ENCODE measurements at places on chromosomes 7 and 10.

DNA sequence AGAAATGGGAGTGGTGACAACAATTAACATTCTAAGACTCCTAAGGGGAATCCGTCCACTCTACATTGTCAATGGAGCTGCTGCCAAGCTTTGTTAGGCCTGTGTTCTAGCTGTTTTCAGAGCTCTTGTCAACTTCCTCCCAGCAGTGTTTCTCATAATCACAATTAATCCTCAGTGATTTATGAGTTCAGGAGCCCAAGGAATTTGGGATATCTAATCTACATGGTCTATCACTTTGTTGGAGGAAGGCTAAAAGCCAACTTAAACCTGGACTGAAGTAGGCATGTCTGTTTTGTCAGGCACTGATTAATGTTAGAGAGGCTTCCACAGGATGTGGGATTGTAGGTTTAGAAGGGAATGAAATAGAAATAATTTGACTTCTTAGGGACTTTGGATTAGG lies 10.2 kb upstream of the OR2F2 start:
- no peak for DNase-seq

GRCh38 chr7:43439631-43440401 lies 143.1 kb upstream of the STK17A start:
- peak; percentile 70 for DNase-seq

GRCh38 chr10:75202321-75203045 lies 8.1 kb upstream of the VDAC2 start:
- no peak for DNase-seq

- DNase-seq = no peak
These were observed 620 bp upstream of the IMPDH1 start for GRCh38 chr7:128410451-128410753.

DNA sequence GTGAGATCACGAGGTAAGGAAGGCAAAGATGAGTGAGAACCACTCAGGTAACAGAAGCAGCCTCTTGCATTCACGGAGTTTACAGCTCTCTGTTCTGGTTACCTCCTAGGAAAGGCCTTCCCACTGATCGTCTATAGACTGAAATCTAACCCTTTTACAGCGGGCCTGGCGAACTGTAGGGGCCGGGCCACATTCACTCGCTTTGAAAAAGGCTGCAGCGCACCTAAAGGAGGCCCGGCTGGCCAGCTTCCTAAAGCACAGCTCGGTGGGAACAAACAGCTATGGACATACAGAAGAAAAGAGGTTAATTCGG lies 565 bp downstream of the ATP5MK start:
- DNase-seq = no peak

GRCh38 chr10:52740913-52741675 lies 31.5 kb downstream of the MBL2 start:
- peak; percentile 67 for DNase-seq

DNA sequence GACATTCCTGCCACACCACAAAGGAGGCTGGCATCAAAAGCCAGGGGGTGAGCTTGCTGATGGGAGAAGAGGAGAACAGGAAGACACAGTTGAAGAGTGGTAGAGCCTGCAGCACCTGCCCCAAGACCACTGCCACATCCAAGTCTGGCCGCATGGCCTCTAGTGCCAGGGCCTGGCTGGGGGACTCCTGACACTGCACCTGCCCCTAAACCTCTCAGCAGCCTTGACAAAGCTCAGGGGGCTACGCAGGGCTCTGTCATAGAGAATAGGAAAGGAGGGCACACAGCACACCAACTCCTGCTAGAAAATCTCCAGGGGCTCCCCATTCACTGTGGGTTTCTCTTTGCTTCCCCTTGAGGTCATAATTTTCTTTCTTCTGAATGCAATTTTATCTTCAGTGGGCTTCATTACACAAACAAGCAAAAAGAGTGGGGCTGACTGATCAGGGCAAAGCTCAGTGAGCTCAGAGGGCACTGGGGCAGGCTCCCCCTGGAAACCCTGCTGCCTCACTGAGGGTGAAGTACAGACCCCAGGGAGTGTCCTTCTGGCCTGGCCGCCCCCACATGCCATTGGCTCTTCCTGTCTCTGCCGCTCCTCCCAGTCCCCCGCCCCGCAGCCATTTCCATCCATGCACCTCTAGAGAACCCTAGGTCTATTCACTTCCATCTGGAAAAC lies 37.2 kb downstream of the VOPP1 start:
- DNase-seq = no peak

DNA sequence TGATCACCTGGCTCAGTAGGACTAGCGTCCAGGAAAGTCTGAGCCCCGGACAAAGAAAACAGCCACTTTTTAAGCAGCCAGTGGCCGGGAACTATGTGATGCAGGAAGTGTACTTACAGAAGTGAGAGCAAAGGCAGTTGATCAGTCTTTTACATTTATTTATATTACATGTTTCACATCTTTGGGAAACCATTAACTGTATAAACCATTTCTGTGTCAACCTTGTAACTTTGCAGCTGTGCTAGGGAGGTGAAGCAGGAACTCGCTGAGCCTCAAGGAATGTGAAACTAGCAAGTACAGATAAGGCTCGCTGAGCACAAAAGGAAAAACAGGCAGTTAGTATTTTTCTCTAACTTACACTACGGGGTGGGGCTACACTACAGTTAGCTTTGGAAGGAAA lies 39.9 kb upstream of the HECW1 start:
- DNase-seq = peak; percentile 55

DNA sequence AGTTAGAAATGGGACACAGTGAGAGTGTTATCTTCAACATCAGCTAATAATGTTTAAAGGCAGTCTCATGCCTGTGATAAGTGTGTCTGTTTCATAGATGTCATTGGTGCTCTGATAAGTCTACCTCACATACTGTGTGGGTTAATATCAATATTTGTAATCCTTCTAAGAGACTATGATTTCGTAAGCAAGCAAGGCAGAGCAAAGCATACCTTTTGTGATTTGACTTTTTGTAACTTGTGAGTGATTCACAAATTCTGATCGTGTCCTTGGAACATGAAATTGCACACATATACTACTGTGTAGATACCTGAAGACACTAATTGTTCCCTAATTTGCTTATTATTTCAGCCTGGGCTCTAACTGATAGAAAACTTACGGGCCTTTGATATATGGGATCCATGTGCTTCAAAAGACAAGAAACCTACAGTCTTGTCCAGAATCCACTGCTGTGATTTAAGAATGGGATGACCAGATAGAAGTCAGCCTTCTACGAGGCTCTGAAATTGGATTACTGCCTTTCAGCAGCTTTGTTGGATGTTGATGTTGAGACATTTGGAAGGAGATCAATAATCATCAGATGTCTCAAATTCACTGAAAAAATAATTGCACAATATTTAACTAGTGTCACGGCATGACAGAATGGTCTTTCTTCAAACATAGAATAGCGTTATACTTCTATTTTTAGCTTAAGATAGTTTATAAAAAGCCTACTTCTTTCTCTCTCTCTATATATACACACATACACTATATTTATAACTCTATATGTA lies 63.2 kb upstream of the KLF6 start:
- no peak for DNase-seq

DNA sequence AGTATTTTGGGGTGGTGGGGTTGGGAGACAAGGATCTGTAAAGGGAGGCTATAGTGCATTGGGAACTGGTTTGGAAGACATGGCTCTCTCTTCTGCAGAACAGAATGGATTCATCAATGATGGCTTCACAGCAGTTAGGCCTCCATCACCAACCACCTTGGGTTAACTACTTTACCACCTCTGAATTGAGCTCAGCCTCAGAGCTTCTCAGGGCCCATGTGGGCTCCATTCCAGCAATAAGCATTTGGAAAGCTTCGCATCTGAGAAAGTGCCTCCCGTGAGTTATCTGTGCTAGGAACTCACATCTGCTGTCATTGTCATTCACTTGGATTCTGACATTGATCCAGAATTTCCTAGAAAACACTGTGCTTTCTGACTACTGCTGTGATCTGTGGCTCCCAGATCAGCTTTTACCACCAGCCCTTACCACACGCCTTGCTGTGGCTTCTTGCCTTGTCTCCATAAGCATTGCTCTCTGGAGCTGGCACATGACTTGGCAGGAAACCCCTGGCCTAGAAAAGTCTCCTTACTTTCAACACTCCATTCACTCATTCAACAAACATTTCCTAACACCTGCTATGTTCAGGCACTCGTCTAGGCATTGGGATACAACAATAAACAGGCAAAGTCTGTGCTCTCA lies 70.7 kb upstream of the ADO start:
- no peak for DNase-seq

DNA sequence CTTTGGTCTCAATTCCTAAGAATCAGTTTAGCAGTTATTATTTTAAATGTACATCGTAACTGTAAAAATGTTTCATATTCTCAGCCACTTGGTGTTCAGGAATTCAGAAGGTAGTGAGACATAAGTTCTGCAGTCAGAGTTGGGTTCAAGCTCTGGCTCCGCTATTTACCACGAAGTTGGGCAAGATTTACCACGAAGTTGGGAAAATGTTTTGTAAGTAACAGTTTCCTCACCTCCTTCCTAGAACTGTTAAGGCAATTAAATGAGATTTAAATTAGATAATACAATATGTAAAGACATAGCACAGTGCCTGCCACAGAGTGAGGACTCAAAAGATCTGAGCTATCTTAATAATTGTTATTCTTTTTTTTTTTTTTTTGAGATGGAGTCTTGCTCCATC lies 16.3 kb upstream of the ABLIM1 start:
- peak; percentile 22 for DNase-seq

GRCh38 chr7:2624293-2624886 lies 7.4 kb upstream of the TTYH3 start:
- no peak for DNase-seq

GRCh38 chr10:43420369-43421200 lies 11.6 kb upstream of the HNRNPF start:
- DNase-seq = peak; percentile 88

GRCh38 chr7:49894543-49894942 lies 121.1 kb downstream of the VWC2 start:
- no peak for DNase-seq

DNA sequence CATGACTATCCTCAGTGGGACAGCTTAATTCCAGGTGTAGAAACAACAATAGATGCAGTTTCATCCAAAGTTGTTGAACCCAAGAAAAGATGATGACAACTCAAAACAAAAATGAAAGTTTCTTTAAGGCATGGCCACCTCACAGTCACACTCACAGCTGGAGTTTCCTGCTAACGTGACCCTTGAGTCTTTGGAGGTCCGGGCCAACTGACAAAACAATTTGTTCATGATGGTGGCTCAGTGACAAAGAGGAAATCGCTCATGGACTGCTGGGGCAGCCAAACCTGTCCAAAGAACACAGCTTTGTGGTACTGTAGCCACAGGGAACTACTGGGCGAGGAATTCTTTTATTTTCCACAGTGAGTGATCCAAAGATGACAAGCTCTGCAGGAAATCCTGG lies 96.0 kb upstream of the JCAD start:
- DNase-seq = no peak

GRCh38 chr7:18019555-18019954 lies 8.1 kb downstream of the PRPS1L1 start:
- DNase-seq = no peak

- no peak for DNase-seq
These were observed 68.0 kb downstream of the SLC29A4 start for GRCh38 chr7:5350600-5351385.

GRCh38 chr7:55470261-55470660 lies 102.0 kb downstream of the VOPP1 start:
- DNase-seq = no peak

- DNase-seq = no peak
These were observed 1.4 kb upstream of the CYP26A1 start for GRCh38 chr10:93072225-93072712.

DNA sequence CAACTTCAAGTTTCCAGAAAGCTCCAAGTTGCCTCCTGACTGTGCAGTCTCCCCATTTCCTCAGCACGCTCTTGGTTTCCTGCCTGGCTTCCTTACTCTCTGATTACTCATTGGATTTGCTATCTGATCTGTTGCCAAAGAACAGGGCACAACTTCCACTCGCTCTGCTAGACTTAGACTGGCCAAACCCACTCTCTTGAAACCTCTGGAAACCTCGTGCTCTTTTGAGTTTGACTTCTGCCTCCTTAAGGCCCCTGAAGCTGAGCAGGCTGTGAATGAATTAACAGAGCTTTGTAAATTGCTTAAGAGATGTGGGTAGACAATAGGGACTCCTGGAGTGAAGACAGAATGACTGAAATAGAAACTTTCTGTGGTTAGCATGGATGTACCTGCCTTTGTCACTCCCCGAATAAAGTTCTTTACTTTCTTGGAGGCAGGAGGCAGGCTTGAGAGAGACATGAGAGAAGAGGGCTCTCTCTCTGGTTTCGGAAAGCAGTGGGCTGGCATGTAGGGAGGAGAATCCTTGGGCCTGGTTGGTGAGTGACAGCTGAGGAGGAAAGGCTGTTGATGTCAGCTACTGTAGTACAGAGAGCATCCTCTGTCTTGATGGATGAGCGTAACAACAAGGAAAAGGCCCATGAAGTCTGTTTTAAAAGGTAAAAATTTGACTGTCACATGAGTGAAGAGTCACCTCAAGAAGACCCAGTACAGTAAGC lies 70.8 kb downstream of the CHN2 start:
- no peak for DNase-seq

GRCh38 chr7:64873155-64873500 lies 29.9 kb upstream of the ZNF273 start:
- no peak for DNase-seq

- DNase-seq = no peak
These were observed 69.0 kb downstream of the DENND2A start for GRCh38 chr7:140571538-140572122.

- DNase-seq = no peak
These were observed 39.2 kb upstream of the LRRC17 start for GRCh38 chr7:102873470-102874165.

DNA sequence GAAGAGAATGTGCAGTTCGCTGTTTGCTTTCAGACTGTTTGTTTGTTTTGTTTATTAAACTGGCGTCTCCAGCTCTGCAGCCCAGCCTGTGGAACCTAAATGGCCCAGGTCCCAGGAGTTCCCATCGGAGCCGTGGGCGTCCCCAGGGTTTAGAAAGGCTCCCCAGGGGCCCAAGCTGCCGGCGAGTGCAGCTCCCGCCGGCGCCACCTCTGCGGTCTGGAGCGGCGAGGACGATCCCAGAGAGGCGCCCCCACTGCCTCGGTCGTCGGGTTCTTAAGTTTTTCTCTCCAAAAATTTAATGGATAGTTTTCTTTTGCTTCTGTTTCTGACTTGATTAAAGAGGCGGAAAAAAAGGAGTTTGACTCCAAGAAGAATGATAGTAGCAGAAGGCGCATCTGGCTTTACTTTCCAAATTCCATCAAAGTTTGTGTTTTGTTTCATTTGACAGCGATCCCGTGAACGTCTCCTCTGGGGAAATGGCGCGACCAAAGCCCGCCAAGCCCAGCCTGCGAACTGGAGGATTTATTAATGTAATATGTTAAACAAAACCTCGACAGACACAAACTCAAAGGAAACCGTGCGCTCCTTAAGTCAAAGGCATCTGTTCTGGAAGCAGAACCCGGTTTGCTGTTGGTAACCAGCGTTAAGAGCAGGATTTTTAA lies 718 bp upstream of the FZD1 start:
- peak; percentile 38 for DNase-seq

Measured in hematopoietic multipotent progenitor cell treated with erythropoietin and hydrocortisone succinate and interleukin-3 and kit ligand, for 8 days (in vitro differentiated cells).